AG20443 (cell line): ENCODE measurements at places on chromosomes 3 and 15.
A peak's percentile ranks its signal among the peaks of the same experiment; 100 is the strongest.

GRCh38 chr3:13393427-13394360 is 26.4 kb downstream of the NUP210 start:
- no peak for DNase-seq

- DNase-seq: no peak
Measured at GRCh38 chr3:140081887-140082286, 146.9 kb downstream of the CLSTN2 start.

DNA sequence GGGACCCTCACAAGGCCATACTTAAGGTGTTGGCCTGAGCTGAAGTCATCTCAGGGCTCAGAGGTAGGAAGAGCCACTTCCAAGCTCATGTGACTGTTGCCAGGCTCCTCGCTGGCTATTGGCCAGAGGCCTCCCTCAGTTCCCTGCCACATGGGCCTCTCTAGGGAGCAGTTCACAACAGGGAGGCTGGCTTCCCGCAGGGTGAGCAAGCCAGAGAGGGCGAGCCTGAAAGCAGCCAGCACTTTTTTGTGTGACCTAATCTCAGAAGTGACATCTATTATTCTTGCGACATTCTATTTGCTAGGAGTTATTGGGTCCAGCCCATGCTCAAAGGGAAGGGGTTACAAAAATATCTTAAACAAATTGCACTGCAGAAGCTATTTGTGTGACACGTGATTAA is 201.4 kb downstream of the SSR3 start:
- DNase-seq: no peak

- no peak for DNase-seq
Measured at GRCh38 chr15:95464509-95464908, 866.0 kb upstream of the NR2F2 start.

DNA sequence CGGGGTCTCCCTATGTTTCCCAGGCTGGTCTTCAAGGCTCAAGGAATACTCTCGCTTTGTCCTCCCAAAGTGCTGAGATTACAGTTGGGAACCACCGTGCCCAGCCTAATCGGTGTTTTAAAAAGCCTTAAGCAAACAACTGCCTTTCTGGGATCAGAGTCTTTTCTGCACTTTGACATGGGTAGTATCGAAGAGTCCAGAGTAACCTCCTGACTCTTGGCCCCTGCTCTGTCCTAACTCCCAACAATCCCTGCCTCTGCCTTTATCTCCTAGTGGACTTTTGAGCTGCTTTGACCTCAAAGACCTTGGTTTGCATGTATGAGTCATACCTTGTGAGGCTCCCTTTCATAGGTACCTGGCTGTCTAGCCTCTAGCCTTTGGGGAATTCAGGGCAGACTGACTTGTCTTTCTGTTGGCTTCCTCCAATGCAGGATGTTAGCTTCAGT is 21.0 kb upstream of the HACD2 start:
- no peak for DNase-seq

DNA sequence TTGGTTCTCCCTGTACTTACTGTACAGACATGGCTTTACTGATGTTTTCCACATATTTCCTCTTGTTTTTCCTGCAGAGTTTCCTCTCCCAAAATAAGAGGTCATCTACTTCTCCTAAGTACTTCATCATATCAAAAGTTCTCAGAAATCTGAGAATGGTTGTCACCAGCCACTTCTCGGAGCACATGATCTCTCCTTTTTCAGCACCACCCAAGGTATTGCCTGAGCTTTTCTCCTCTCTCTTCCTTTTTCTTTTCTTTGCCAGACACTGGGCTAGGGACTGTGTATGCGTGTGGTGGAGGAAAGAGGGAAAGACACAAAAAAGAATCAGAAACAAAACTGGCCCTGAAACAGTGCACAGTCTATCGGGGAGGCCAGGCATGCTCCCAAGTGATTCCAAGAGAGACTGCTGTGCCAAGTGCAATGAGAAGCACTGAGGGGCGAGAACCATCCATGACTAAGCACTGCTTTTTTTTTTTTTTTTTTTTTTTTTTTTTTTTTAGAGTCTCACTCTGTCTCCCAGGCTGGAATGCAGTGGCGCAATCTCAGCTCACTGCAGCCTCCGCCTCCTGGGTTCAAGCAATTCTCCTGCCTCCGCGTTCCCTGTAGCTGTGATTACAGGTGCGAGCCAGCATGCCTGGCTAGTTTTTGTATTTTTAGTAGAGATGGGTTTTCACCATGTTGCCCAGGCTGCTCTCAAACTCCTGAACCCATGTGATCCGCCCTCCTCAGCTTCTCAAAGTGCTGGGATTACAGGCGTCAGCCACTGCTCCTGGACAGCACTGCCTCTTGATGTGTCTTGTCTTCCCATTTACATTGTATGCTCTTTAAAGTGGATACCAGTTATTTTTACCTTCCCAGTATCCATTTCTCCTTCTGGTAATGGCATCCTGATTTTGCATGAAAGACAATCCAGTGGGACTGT is 194.0 kb upstream of the FEZF2 start:
- DNase-seq: peak; percentile 92

DNA sequence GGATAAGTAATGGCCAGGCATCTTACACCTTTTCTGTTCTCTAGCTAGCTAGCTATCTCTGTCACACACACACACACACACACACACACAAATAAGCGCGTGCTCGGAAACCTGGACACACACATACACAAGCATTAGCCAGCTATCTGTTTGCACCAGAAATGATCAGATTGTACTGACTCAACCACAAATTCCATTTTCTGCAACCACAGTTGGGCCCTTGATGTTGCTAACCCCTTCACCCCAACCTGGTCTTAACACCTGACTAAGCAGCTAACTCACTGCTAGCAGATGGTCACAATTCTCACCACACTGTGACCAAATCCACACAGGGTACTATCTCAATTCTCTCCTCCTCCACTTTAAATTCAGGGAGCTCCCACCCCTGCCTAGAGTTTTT is 183.0 kb upstream of the THBS1 start:
- no peak for DNase-seq

DNA sequence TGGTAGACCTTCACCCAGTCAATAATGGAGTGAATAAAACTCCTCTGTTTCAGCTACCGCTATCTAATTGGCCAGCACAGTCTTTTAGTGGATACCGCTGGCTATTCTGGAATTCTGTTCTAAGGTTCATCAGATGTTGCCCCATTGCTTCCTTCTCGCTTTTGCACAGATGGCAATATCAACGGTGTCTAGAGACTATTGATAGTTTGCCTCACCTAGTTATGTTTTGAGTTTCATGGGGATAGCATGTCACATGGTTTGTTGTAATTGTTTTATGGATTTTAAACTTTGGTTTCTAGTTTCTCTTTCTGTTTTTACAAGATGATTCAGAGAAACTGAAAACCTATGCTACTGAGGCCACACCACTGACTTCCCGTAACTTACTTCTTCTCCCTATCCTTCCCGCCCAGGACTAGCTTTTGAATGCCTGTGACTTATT is 2.0 kb downstream of the XRN1 start:
- peak; percentile 12 for DNase-seq

- DNase-seq: peak; percentile 98
Measured at GRCh38 chr15:43185157-43186002, at the start of gene CCNDBP1. Gene CCNDBP1, plus strand, starts transcription at chr15:43185403. Its CDS starts 96 bp downstream, at chr15:43185499.

DNA sequence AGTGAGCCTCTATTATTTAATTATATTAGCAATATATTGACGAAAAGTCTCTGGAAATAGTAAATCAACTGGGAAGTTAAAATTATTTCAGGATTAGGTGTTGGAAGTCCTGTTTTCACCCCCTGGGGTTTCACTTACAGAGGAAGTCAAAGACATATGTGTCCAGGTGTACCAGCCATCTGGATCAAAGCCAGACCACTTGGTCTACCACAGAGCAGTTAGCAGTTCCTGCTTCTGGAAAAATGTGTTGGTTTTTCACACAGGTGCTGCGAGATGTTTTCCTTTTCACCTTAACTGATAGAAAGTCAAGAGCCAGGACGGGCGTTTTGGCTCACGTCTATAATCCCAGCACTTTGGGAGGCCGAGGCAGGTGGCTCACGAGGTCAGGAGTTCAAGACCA is 13.1 kb downstream of the MME start:
- no peak for DNase-seq

GRCh38 chr3:100231668-100232067 is 29.1 kb upstream of the TBC1D23 start:
- no peak for DNase-seq

- DNase-seq: no peak
Measured at GRCh38 chr15:44482090-44482489, 54.7 kb downstream of the CTDSPL2 start.

- DNase-seq: no peak
Measured at GRCh38 chr3:154684021-154684420, 254.0 kb upstream of the GPR149 start.

DNA sequence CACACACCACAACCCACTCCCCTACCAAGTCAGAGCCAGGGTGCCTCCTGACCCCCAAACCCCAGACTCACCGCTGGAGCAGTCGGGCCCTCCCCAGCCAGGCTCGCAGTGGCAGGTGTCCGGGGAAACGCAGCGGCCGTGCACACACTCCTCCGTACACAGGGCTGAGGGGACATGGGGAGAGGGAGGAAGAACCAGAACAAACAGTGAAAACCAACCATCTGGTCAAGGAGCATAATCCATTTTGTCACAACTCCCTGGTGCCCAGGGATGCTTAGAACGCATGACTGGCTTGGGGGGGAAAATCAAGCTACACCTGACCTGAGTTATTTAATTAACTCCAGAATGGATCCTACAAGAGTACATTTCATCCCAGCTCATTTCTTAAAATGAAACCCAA is 159.2 kb downstream of the MEGF11 start:
- no peak for DNase-seq

GRCh38 chr3:196079682-196080081 is 2.2 kb downstream of the TFRC start:
- DNase-seq: no peak

- DNase-seq: no peak
Measured at GRCh38 chr3:189589179-189589569, 42.0 kb upstream of the TP63 start.

GRCh38 chr15:56759450-56759845 is 26.1 kb upstream of the ZNF280D start:
- DNase-seq: peak; percentile 60

GRCh38 chr15:24684313-24684712 is 8.7 kb downstream of the NPAP1 start:
- no peak for DNase-seq

DNA sequence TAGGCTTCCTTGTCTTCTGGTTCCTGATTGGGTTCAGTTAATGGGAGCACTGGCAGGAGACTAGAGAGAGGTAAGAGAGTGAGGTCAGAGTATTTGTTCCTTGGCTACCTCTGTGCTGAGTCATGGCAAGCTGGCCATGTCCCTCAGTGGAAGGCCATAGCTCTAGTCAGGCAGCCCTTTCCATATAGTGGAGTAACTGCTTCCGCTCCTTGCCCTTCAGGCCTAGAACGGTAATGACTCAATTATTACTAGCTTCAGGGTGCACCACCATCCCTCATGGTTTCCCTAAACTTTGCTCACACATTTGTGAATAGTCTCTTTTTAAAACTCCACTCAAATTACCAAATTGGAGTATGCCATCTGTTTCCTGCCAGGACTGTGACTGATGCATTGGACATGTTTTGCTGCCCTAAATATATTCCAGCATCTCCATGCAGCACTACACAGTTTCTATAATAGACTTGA is 10.5 kb upstream of the ANO10 start:
- DNase-seq: peak; percentile 58

DNA sequence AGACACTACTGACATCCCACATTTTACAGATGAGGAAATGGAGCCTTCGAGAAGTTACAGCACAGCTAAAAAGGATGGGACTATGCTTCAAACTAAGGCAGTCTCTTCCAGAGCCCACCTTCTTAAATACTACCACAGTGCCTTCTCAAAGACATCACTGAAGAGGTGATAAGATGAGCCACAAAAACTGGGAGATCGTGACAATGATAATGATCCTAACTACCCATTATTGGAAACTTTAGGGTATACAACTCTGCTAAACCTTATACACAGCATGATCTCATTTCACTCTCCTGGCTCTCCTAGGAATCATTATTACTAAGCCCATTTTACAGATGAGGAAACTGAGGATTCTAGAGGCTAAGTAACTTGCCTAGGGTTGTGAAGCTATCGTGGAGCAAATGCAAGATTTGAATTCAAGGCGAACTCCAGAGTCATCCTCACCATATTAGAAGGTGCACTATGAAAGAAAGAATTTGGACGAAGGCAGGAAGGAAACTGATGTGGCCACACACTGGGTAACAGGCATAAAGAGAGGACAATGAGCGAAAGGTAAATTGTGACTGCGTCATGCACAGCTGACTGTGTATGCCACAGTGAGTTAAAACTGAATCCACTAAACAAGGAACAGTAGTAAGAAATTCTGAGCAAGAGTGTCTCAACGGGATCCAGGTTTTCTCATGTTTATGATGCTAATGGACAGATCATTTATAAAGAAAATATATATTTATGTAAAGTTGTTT is 55.4 kb downstream of the SUCLG2 start:
- no peak for DNase-seq

DNA sequence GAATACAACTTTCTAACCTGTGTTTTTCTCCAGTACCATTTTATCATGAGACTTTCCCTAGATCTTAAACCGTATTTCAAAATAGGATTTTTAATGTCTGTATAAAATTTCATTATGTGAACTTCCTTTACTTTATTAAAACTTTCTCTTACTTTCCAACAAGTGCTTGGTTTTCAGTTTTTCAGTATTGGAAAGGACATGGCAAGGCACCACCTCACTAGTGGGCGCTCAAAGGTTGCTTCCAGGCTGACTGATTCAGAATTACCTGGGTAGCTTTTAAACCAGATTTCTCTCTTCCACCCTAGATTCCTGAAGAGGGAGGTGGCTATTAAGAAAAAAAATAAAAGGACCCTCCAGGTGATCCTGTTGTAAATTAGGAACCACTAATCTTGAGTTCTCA is 236.6 kb downstream of the SOX2 start:
- DNase-seq: no peak

GRCh38 chr3:10638466-10638865 is 133.1 kb upstream of the ATP2B2 start:
- DNase-seq: no peak
